Naive B cell (primary cell): ENCODE measurements at places on chromosomes 5 and 9. TPM values are rescaled to one million over a fixed set of nuclear protein-coding genes. Genes with fewer than 3 reads are reported as not detected.

GRCh38 chr5:63125392-63125791 is 546.8 kb downstream of the LRRC70 start:
- H3K4me3 ChIP-seq, result no peak overlapping the region
- no peaks in the 10 kb centered on the region for H3K36me3 ChIP-seq
- H3K4me1 ChIP-seq, result no peaks in the 10 kb centered on the region

DNA sequence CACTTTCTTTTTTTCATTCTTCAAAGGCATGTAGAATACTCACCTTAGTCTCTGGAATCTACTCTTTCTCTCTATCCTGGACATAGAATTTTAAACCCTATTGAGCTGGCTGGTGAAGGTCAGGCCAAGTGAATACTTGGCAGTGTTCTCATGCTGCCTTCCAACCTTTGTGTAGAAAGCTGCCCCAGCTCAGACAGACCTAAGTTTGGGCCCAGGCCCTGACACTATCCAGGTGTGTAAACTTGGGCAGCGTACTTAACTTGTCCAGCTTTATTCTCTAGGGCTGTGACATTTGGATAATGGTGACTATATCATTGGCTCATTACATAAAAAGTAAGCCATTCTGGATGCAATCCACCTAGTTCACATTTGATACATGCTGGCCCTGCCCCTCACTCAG is 298.3 kb downstream of the IRX1 start:
- peaks cover 5% of the 10 kb centered on the region for H3K4me1 ChIP-seq
- no peak overlapping the region for H3K27ac ChIP-seq
- no peaks in the 10 kb centered on the region for H3K36me3 ChIP-seq
- H3K4me3 ChIP-seq, result no peak overlapping the region
- DNase-seq, result no peak

- H3K4me3 ChIP-seq, result no peak overlapping the region
- H3K27me3 ChIP-seq, result peaks cover 15% of the 10 kb centered on the region
- H3K27ac ChIP-seq, result no peak overlapping the region
- no peak for DNase-seq
- H3K36me3 ChIP-seq, result no peaks in the 10 kb centered on the region
Observed at GRCh38 chr9:136695955-136696354, 8.7 kb upstream of the AGPAT2 start.

DNA sequence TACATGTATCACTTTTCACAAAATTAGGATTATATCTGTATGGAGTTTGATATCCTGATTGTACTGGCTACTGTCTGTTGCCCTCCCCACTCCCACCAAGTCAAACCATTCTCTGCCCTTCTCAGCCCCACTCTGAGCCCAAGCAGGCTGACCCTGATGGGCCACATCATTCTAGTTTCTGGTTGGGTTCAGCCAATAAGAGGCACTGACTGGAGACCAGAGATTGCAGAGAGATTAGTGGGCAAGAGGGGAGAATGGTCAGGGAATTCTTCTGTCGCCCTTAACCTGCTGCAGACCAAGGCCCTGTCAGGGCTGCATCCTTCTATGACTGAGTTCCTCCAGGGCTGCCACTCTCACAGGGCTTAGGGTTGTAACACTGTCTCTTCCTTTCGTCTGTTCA is 2.7 kb downstream of the HSPB3 start:
- H3K27ac ChIP-seq, result no peak overlapping the region
- no peak overlapping the region for H3K4me3 ChIP-seq
- H3K36me3 ChIP-seq, result peaks cover 7% of the 10 kb centered on the region
- H3K27me3 ChIP-seq, result peaks cover 28% of the 10 kb centered on the region
- no peaks in the 10 kb centered on the region for H3K4me1 ChIP-seq

DNA sequence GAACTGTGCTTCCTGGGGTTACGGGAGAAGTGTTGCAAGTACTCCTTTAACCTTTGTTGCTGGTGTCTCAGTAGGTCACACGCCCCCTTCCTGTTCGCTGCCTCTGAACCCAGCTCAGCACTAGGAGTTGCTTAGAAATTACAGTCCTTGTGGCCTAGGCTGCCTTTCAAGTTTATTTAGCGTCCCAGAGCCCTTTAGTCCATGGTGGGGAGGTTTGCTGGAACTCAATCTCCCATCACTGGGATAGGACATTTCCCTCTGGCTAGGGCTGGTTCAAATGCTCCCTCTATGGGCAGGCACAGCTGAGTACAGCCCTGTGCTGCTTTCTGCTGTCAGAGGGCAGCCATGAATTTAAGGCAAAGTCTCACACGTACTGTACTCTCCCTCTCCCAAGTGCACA is 4.7 kb downstream of the IFNA8 start:
- H3K27ac ChIP-seq, result no peak overlapping the region
- H3K4me1 ChIP-seq, result peaks cover 36% of the 10 kb centered on the region
- no peaks in the 10 kb centered on the region for H3K36me3 ChIP-seq

DNA sequence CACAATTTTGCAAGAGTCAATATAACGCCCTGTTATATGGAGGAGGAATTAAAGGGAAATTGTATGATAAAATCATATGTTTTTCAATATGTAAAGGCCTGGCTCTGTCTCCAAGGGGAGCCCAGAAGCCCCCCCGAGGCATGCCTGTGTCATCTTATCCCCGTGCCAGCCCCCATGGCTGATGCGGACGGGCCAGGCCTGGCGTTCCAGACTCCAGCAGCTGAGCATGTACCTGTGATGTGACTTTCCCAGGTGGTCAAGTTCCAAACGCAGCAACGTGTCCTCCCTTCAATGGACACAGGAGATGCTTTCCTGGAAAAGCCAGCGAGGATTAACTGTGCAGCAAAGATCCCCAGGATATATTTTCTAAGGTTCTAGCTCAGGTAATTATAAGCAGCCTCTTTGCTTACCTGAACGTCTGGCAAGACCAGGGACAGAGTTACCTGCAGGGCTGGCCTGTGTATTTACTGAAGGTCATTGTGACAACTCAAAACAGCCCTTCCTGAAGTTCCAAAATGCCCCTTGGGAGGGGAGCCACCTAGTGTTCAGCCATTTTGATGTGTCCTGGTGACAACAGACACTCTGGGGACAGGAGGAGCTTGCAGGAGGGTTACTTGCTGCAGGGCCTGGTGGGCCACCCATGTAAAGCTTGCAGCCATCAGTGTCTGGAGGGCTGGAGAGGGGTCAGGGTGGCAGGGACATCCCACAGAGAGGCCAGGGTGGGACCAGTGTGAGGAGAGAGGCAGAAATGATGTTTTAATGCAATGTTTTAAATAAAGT is 53.3 kb upstream of the RNU6ATAC start:
- no peak for DNase-seq
- no peak overlapping the region for H3K4me3 ChIP-seq
- peaks cover 9% of the 10 kb centered on the region for H3K4me1 ChIP-seq
- H3K36me3 ChIP-seq, result no peaks in the 10 kb centered on the region
- H3K27ac ChIP-seq, result no peak overlapping the region

The TRAF1 gene
- 0.44 TPM for polyA plus RNA-seq
